Ascending aorta (tissue), 2 donors: ENCODE measurements at places on chromosomes 4 and X. TPM values are rescaled to one million over a fixed set of nuclear protein-coding genes. Genes with fewer than 3 reads are reported as not detected.

MTTP gene
- total RNA-seq: 1.9 TPM

SLIT2 gene
- 25.2 TPM for total RNA-seq

FOXP3 gene
- not detected for total RNA-seq

SPANXN3 gene
- not detected for total RNA-seq

EDA gene
- total RNA-seq: 1.7 TPM

MTNR1A gene
- not detected for total RNA-seq

GRIA2 gene
- total RNA-seq: 3.0 TPM

CENPE gene
- not detected for total RNA-seq

TREX2 gene
- total RNA-seq: 0.21 TPM

FGF13 gene
- total RNA-seq: 12.7 TPM

DCAF4L1 gene
- 0.11 TPM for total RNA-seq

ZIC3 gene
- total RNA-seq: not detected

KLB gene
- total RNA-seq: not detected

MAGEC2 gene
- not detected for total RNA-seq

PALLD gene
- 204 TPM for total RNA-seq

RPA4 gene
- 0.43 TPM for total RNA-seq

NLRP2B gene
- not detected for total RNA-seq

CYTL1 gene
- total RNA-seq: 0.85 TPM

NXF2 gene
- not detected for total RNA-seq
